ENCODE measurements at places on chromosomes 6 and 20.

DNA sequence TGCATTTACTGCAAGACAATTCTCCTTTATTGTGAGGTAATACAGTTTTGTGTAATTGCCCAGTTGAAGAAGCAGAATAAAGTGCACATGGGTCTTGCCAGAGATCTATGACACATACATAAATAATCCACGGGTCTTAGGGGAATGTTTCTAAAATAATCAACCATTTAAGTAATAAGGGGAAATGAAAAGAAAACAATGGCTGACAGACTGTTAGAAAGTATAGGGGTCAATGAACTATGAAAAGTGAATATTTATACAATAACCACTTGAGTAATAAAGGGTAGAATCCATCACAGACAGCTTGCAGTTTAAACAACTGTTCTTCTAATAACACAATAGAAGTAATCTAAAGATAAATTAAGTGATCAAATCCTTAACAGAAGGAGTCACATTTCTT, 477.2 kb downstream of the EYS start:
- no peak for DNase-seq

DNA sequence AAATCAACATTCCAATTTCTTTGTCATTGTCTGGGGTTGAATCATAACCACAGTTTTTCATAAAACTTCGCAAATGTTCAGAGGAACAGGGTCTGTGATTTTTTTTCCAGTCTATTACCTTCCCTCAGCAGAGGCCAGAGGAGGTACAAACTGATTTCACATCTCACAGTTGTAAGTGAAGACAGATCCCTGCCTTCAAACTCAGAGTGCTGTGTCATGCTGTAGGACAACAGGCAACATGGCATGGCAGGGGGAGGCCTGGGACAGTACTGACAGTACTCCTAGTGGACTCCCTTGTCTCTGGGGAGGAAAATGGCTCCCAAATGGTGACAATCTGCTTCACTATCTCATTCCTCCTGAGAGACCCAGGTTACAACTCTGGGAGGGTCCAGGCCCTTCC, 308.6 kb downstream of the CDC5L start:
- no peak for DNase-seq

- DNase-seq = no peak
Observed at GRCh38 chr6:27370391-27370790, 18.2 kb upstream of the ZNF391 start.

GRCh38 chr6:75608956-75609533, 7.4 kb downstream of the SENP6 start:
- no peak for DNase-seq

GRCh38 chr20:59204165-59204894, 40.7 kb downstream of the ZNF831 start:
- no peak for DNase-seq

All from activated CD4-positive, alpha-beta memory T cell treated with anti-CD3 and anti-CD28 coated beads for 36 hours (primary cell).